Smooth muscle cell of the umbilical artery (primary cell): ENCODE measurements at places on chromosomes 7 and 10. TPM values are rescaled to one million over a fixed set of nuclear protein-coding genes. Genes with fewer than 3 reads are reported as not detected.

Gene ST8SIA6
- total RNA-seq = 0.14 TPM in 1 of 2 replicates, not detected in the other

Gene RBM48
- 8.0 and 9.5 TPM in 2 replicates for total RNA-seq

Gene ADAM12
- 360 and 389 TPM in 2 replicates for total RNA-seq

Gene TUBAL3
- not detected in 2 replicates for total RNA-seq

Gene NPC1L1
- total RNA-seq = under 0.01 TPM in 1 of 2 replicates, not detected in the other

Gene PLXNA4
- 2.4 and 6.5 TPM in 2 replicates for total RNA-seq

Gene OR2A42
- total RNA-seq = under 0.01 TPM in 1 of 2 replicates, not detected in the other

Gene HKDC1
- 0.59 and 1.9 TPM in 2 replicates for total RNA-seq

Gene ARMH3
- 11.7 and 12.2 TPM in 2 replicates for total RNA-seq

Gene CAV2
- total RNA-seq = 42.5 and 149 TPM in 2 replicates

Gene AKR1C3
- 1.2 TPM in 2 replicates for total RNA-seq

Gene RNF148
- total RNA-seq = 0.92 TPM in 1 of 2 replicates, not detected in the other

Gene NRP1
- 200 and 546 TPM in 2 replicates for total RNA-seq

Gene UTF1
- total RNA-seq = not detected in 2 replicates

Gene ASZ1
- not detected in 2 replicates for total RNA-seq

Gene GPR37
- 0.23 and 0.30 TPM in 2 replicates for total RNA-seq

Gene STEAP2
- 9.2 and 18.3 TPM in 2 replicates for total RNA-seq
